CD4-positive, alpha-beta memory T cell (primary cell): ENCODE measurements at places on chromosomes 13 and 19. TPM values are rescaled to one million over a fixed set of nuclear protein-coding genes. Genes with fewer than 3 reads are reported as not detected.

DNA sequence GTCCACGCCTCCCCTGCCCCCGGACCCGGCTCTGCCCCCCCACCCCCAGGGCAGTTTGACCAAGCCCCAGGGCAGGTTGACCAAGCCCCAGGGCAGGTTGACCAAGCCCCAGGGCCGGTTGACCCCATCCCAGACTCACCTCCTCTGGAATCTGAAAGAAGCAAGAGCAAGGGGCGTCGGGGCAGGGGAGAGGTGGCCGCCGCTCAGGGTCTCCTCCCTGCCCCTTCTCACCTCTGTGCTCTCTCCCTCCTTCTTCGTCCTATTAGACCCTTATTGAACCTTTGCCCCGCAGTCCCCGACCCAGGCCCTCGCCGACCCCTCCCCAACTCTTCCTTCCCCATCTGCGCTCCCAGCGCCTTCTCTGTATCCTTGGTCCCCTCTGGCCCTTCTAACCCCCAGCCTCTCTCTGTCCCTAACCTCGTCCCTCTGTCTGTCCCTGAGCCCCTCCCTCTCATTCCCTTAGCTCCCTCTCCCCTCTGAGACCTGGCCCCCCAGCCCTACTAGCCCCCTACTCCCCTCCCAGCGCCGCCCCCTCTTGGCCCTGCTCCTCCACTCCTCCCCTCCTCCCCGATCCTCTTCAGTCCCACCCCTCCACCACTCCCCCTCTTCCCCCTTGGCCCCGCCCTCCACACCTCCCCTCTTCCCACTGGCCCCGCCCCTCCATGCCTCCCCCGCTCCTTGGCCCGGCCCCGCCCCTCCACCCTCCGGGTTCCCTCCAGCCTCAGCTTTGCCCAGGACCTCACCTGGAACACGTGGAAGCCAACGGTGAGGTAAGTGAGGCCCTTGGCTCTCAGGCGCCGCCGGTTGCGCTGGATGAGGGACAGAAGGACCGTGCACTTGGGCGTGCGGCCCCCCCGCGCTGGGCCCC is 7.6 kb downstream of the CAPN12 start:
- no peak overlapping the region for H3K4me3 ChIP-seq
- peak overlapping the region; percentile 30 for H3K27ac ChIP-seq
- H3K36me3 ChIP-seq, result no peaks in the 10 kb centered on the region

- peak overlapping the region; percentile 15 for H3K4me3 ChIP-seq
- H3K27ac ChIP-seq, result no peak overlapping the region
- peaks cover 51% of the 10 kb centered on the region for H3K36me3 ChIP-seq
- no peaks in the 10 kb centered on the region for H3K4me1 ChIP-seq
- no peak for DNase-seq
- H3K27me3 ChIP-seq, result no peaks in the 10 kb centered on the region
These were observed 6.8 kb downstream of the ZNF134 start for GRCh38 chr19:57620673-57621348.

Gene CYP4F8
- polyA plus RNA-seq, result not detected

DNA sequence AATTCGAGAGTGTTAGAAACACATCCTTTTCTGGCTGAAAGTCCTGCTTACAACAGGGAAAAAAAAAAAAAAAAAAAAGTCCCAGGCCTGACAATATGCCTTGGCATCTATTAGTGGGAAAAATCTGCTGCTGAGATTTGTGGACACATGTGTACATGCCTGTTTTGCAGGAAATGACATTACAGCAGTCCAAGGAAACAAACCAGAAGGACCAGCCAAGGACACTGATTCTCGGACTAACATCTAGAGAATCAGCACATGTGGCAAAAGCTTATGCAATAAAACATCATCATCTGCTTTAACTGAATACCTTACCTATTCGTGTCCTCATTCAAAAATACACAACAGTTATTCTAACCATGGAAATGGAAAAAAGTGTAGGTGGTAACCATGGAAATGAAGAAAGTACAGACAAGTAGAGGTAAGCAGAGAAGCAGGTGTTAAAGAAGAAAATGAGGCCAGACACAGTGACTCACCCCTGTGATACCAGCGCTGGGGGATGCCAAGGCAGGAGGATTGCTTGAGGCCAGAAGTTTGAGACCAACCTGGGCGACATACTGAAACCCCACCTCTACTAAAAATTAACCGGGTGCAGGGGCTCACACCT is 9.4 kb upstream of the DPY19L3 start:
- H3K36me3 ChIP-seq, result no peaks in the 10 kb centered on the region
- no peak overlapping the region for H3K4me3 ChIP-seq
- H3K4me1 ChIP-seq, result no peaks in the 10 kb centered on the region

- peaks cover 18% of the 10 kb centered on the region for H3K36me3 ChIP-seq
- peaks cover 12% of the 10 kb centered on the region for H3K4me1 ChIP-seq
- H3K4me3 ChIP-seq, result no peak overlapping the region
- DNase-seq, result no peak
- no peak overlapping the region for H3K27ac ChIP-seq
These were observed 12.8 kb downstream of the ZNF791 start for GRCh38 chr19:12623361-12624031.

DNA sequence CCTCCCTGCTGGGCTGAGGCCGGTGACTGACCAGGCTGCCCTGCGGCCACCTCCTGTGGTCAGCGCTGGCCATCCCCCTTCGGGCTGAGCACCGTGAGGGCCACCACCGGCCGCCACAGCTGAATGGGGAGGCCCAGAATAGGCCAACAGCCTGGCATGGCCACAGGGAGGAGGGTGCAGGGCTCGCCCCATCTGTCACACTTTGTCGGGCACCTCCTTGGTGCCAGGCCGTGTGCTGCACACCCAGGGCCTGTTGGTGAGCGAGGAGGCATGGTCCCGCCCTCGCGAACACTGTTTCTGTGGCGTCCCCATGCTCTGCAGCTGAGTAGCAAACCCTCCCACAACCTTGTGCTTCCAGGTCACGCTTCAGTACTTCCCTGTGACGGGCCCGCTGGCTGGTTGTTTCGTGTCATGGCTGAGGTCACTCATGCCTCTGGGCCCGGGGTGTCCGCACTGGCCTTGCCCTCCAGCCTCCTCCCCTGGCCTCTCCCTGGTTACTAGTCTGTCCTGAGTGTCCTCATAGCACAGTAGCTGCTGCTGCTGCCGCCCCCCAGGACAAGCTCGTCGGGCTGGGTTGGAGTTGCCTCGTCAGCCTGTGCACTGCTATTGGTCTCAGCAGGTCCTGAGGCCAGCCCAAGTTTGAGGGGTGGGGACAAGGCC is 15.2 kb downstream of the EPN1 start:
- no peaks in the 10 kb centered on the region for H3K4me1 ChIP-seq
- no peak overlapping the region for H3K27ac ChIP-seq
- peaks cover 51% of the 10 kb centered on the region for H3K36me3 ChIP-seq
- no peak for DNase-seq

Gene ZNF175
- polyA plus RNA-seq, result 0.65 TPM

Gene INSR
- polyA plus RNA-seq, result 0.06 TPM

Gene SLC7A10
- polyA plus RNA-seq, result not detected

Gene PCSK4
- polyA plus RNA-seq, result not detected

Gene ADAMTSL5
- polyA plus RNA-seq, result 2.3 TPM

DNA sequence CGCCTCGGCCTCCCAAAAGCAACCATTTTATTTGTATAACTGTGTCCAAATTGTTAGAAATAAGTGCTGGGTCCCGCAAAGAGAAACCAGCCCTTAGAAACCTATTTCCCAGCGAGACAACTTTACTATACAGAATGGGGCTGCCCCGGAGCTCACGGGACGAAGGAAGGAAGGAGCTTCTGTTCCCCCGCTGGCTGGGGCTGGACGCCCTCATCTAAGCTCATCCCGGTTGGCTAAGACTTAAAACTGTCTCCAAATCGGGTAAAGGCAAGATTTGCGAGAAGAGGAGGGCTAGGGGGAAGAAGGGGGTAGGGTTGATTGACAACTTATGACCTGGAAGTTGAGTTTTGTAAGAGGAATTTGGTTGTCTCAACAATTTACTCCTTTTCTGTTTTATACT is 12.3 kb upstream of the BSG start:
- no peak overlapping the region for H3K4me3 ChIP-seq
- DNase-seq, result no peak
- H3K27ac ChIP-seq, result no peak overlapping the region
- no peaks in the 10 kb centered on the region for H3K4me1 ChIP-seq

Gene TYK2
- polyA plus RNA-seq, result 33.3 TPM

- H3K36me3 ChIP-seq, result peaks cover 39% of the 10 kb centered on the region
- no peak for DNase-seq
- H3K27me3 ChIP-seq, result no peaks in the 10 kb centered on the region
- peak overlapping the region; percentile 67 for H3K27ac ChIP-seq
- H3K4me3 ChIP-seq, result no peak overlapping the region
These were observed 15.4 kb upstream of the PRR19 start for GRCh38 chr19:42286349-42287016.

- no peaks in the 10 kb centered on the region for H3K27me3 ChIP-seq
- peaks cover 46% of the 10 kb centered on the region for H3K4me1 ChIP-seq
- H3K36me3 ChIP-seq, result peaks cover 12% of the 10 kb centered on the region
- H3K4me3 ChIP-seq, result peak overlapping the region; percentile 94
These were observed 1.9 kb upstream of the HNRNPL start for GRCh38 chr19:38851622-38852230.

- H3K36me3 ChIP-seq, result no peaks in the 10 kb centered on the region
- peak overlapping the region; percentile 77 for H3K27ac ChIP-seq
These were observed 689 bp downstream of the ING1 start for GRCh38 chr13:110713981-110714796.

DNA sequence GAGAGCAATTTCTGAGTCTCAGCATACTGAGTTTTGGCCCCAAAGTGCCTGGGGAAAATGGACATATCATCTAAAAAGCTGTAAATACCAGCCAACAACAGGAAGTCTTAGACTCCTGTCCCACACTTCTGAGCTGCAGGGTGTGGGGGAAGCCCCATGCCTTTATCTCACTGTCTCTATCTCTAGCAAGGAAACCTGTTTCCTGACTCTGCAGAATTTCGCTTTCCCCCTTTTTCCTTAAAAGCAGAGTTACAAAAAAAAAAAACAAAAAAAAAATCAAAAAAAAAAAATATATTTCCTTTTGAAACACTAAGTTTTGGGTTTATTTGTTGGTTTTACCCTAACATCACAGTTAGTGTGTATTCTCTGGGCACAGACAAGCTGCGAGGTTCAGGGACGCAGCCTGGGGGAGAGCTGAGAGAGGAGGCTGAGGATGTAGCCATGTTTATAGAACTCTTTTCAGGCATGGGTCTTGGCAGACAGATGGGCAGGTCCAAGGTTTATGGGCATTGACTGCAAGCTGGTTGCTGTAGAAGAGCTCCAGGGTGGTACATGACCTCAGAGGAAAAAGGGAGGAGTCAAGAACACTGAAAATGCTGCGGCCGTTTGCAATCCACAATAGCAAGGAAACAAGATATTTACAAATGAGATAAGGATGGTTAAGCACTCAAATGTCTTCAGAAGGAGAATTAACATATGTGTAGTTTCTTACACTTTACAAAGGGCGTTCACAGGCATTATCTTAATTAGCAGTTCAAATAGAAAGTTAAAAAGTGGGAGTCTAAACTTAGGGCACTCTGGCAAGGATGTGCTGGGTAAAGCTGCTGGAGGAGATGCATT is 4.9 kb downstream of the MBNL2 start:
- H3K4me1 ChIP-seq, result peaks cover 46% of the 10 kb centered on the region
- H3K36me3 ChIP-seq, result no peaks in the 10 kb centered on the region
- peak overlapping the region; percentile 17 for H3K4me3 ChIP-seq

DNA sequence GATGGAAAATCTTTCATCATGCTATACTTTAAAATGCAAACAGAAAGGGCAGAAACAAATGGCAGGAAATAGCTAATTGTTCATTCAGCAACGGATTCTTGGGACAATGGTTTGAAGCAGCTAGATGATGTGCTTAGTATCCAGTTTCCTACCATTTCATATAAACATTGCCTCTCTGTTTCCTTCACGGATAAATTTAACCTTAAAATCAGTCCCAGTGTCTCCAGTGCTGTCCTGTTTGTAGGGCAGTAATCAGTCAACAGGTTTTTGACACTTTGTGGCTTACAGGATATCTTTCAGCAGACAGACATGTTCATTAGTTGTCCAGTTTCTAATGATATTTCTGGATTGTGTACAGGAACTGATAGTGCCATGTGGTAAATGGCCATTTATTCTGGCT is 24.7 kb upstream of the RB1 start:
- H3K36me3 ChIP-seq, result no peaks in the 10 kb centered on the region
- no peak for DNase-seq
- H3K4me3 ChIP-seq, result no peak overlapping the region
- no peak overlapping the region for H3K27ac ChIP-seq
- H3K4me1 ChIP-seq, result no peaks in the 10 kb centered on the region

Gene F10
- not detected for polyA plus RNA-seq

- H3K36me3 ChIP-seq, result peaks cover 32% of the 10 kb centered on the region
- DNase-seq, result no peak
- H3K27ac ChIP-seq, result peak overlapping the region; percentile 50
- no peak overlapping the region for H3K4me3 ChIP-seq
These were observed 12.6 kb upstream of the SMG9 start for GRCh38 chr19:43767316-43767715.

DNA sequence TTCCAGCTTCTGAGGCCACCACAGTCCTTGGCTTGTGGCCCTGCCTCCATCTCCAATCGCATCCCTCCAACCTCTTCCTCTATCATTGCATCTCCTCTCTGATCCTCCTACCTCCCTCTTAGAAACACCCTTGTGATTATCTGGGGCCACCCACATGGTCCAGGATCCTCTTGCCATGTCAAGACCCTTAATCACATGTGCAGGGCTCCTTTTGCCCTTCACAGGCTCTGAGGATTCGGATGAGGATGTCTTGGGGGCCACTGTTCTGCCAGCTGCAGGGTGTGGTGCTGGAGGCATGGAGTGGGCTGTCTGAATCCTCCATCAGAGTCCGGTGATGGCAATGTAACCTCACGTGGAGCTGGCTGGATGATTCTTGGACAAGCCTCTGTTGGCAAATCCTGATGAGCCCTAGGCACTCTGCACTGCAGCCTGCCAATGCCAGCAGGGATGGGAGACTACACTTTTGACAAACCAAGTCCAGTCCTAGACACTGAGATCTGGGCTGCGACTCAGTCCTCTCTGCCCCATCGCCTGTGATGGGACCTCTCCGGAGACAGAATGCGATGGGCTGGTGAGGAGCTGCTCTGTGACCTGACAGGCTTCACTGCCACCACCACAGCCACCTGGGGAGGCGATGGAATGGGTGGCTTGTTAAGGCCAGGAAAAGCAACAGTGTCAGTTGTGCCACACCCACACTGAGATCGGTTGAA is 61.2 kb downstream of the CCDC70 start:
- no peak for DNase-seq
- no peaks in the 10 kb centered on the region for H3K36me3 ChIP-seq
- no peak overlapping the region for H3K4me3 ChIP-seq
- no peak overlapping the region for H3K27ac ChIP-seq

DNA sequence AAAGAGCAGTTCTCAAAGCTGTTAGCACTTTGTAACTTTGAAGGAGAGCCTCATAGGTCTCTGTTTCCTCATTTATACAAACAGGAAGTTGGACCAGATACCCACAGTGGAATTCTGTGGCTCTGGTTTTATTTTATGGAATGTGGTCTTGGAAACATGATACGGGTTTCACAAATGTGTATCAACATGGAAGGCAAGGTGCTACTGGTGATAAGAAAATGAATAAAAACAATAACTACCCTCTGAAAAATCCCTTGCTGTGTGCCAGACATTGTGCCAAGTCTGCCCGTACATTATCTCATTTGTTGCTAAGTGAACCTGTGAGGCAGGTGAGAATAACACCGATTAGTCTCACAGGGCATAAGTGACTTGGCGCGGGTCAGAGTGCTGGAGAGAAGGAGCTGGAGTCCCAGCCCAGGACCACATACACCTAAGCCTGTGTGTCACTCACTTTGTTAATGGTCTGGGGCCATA is 45.0 kb upstream of the RNF113B start:
- no peaks in the 10 kb centered on the region for H3K27me3 ChIP-seq
- no peaks in the 10 kb centered on the region for H3K36me3 ChIP-seq
- no peaks in the 10 kb centered on the region for H3K4me1 ChIP-seq
- no peak for DNase-seq
- no peak overlapping the region for H3K27ac ChIP-seq

GRCh38 chr13:109673477-109673876 is 112.9 kb downstream of the IRS2 start:
- no peaks in the 10 kb centered on the region for H3K4me1 ChIP-seq
- H3K27me3 ChIP-seq, result no peaks in the 10 kb centered on the region
- H3K36me3 ChIP-seq, result no peaks in the 10 kb centered on the region
- no peak overlapping the region for H3K4me3 ChIP-seq
- DNase-seq, result no peak
- no peak overlapping the region for H3K27ac ChIP-seq
